ENCODE measurements at places on chromosomes 12 and 14. TPM values are rescaled to one million over a fixed set of nuclear protein-coding genes. Genes with fewer than 3 reads are reported as not detected.

DNA sequence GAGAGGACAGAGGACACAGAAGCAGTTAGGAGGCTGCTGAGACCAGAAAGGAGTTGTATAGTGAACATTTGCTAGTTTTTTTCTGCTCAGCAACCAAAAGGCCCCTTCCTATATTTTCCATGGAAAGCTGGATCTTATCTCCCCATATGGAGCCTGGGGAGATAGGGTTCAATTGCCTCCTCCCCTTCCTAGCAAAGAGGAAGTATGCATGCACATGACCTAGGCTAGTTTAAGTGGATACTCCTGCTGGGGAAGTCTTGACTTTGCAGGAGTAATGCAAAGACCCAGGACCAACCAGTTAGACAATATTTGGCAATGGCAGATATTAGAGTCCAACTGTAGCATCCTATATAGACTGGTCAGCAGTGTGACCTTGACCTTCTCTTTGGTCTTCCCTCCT lies 15.1 kb downstream of the CHD8 start:
- no peak for DNase-seq

DNA sequence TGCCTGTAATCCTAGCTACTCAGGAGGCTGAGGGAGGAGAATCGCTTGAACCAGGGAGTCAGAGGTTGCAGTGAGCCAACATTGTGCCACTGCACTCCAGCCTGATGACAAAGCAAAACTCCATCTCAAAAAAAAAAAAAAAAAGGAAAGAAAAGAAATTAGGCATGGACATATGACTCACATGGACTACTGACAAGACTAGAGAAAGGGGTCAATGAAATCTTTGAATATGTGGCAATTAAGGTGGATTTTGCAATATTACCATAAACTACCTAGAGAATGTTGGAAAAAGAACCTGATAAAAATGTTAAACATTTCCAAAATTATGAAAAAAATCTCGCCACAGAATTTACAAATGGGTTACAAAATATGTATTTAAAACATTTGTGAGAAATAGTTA lies 873.6 kb downstream of the C12orf50 start:
- no peak for DNase-seq

M6PR gene
- total RNA-seq, result 256 TPM

GRCh38 chr12:1044696-1045095 lies 53.7 kb downstream of the ERC1 start:
- no peak for DNase-seq

GRCh38 chr14:84225268-84225667 lies 1304.7 kb upstream of the FLRT2 start:
- no peak for DNase-seq

DNA sequence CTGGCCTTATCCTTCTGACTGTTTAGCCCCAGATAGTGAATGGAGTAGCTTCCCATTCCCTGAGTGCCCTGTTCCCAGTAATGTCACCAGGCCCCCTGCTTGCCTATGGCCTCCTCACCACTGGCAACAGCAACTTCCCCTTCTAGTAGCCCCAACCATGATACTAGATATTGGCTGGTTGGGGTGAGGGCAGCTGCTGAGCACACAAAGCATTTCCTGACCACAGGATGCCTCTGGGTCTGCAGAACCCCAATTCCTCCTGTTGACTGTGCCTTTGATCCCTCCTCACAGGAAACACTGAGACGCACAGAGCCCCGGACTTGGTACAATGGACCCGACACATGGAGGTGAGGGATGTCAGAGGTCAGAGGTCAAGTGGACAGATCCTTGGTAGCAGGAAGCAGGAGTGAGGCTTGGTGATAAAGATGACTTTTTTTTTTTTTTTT lies 597 bp downstream of the SOAT2 start:
- no peak for DNase-seq

DNA sequence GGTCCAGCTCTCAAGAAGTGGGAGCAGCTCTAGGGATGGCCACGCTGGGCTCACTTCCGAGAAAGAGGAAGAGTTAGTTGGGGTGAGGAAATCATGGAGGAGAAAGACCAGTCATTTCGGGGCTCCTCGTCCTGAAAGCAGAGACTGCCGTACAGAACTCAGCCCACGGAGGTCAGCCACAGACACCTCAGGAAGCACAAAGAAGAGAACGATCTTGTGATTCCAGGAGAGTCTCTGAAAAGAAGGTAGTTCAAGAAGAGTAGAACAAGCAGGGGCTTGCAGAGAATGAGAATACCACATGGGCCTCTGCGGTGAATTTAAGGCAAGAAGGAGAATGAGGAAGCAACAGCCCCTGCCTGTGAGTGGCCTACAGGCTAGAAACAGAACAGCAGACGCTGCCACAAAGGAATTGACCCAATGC lies 311.9 kb downstream of the CACNA1C start:
- no peak for DNase-seq

- no peak for DNase-seq
Measured at GRCh38 chr12:63129927-63130326, 21.1 kb downstream of the AVPR1A start.

GRCh38 chr12:8446642-8447547 lies 8.9 kb upstream of the CLEC6A start:
- no peak for DNase-seq

- DNase-seq, result no peak
Measured at GRCh38 chr12:20282401-20282800, 85.9 kb upstream of the PDE3A start.

GRCh38 chr12:52394836-52395405 lies 9.5 kb upstream of the KRT84 start:
- DNase-seq, result no peak

POTEM gene
- not detected for total RNA-seq

DNA sequence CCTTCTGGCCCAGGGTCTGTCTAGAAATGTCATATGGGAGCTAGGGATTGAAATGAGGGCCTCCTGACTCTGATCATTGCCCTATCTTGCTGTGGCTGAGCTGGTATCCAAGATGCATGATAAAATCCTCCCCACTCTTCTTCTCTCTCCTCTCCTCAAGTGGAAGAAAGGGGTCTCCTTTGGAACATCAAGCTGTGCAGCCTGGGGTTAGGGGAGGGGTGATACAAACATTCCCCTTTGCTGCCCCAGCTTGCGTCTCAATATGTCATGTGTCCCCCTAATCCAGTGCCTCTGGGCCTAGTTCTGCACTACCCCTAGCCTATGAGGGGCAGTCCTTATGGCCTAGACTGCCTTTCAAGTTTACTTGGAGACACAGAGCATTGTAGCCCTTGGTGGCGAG lies 8.5 kb downstream of the RDH16 start:
- no peak for DNase-seq

ZNF891 gene
- 4.8 TPM for total RNA-seq

- DNase-seq, result no peak
Measured at GRCh38 chr12:87861791-87862190, 167.4 kb downstream of the C12orf50 start.

DNA sequence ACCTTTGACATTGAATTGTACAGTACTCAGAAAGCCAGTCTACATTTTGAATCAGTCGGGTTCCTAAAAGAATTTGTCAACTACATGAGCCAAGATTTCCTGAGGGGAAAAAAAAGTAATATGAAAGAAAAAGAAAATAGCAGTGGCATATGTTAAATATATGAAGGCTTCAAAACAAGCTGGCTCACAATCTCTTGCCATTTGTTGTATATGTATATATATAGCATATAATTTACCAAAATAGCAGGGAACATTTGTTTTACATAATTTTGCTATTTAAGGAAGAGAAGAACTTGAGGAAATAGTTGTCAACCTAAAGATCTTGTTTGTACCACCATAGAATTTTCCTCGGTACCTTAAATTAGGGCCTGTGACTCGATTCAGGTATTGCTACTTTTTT lies 16.9 kb downstream of the SVOP start:
- DNase-seq, result no peak

GRCh38 chr12:123078120-123078465 lies 72.8 kb downstream of the PITPNM2 start:
- DNase-seq, result no peak

RNASE3 gene
- total RNA-seq, result not detected

CCDC175 gene
- not detected for total RNA-seq

MYG1 gene
- 29.7 TPM for total RNA-seq

DNA sequence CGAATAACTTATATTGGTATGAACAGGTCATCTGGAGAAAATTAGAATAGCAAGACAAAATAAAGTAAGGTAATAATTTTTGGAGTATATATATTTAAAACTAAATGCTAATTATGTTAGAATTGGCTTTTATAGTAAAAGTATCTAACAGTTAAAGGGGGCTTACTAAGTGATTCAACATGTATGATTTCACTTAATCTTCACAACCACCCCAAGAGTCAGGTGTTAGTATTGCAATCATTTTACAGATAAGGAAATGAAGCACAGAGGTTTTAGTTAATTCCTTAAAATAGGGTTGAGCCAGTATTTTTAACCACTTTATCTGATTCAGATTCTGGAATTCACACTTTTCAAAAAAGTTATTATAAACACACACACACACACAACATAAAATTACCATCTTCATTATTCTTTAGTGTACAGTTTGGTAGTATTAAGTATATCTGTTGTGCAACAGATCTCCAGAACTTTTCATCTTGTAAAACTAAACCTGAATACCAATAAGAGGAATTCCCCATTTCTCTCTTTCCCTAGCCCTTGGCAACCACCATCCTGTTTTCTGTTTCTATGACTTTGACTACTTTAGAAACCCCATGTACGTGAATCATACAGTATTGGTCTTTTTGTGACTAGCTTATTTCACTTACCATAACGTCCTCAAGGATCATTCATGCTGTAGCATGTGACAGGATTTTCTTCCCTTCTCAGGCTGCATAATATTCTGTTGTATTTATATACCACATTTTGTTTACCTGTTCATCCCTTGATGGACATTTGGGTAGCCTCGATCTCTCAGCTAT lies 12.5 kb downstream of the A2M start:
- DNase-seq, result no peak

DNA sequence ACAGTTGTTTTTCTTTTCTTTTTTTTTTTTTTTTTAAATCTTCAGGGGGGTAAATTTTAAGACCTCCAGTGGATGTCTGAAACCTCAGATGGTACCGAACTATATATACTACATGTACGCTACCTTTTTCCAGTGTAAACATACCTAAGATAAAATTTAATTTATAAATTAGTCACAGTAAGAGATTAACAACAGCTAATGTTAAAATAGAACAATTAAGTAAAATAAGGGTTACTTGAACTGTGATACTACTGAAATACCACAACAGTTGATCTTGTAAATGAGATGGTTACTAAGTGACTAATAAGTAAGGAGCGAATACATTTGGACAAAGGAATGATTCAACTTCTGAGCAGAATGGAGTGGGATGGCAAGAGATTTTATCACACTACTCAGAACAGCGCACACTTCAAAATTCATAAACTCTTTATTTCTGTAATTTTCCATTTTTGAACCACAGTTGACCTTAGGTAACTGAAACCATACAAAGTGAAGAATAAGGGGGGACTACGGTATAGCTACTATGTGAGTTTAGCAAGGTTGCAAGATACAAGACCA lies 80.5 kb upstream of the PCED1B start:
- no peak for DNase-seq

DNA sequence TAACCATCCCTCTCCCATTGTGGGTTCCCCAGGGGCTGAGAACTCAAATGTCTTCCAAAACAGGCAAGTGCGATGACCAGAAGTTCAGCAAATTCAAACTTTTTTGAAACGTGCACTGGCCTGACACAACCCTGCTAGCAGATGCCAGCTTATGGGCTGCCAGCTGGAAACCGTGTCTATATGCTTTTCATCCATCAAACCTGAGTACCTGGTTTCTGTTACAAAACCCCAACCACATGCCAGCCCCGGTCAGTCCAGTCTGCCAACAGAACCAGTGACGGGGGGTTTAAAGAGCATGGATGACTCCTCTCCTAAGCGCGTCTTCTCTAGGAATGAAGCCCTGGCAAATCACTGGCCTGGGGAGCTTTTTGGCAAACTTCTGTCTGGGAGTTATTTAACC lies 189.7 kb downstream of the TTC7B start:
- no peak for DNase-seq

- no peak for DNase-seq
Measured at GRCh38 chr12:12460935-12461922, 101.4 kb downstream of the DUSP16 start.

SLC25A47 gene
- total RNA-seq, result not detected

KDM2B gene
- total RNA-seq, result 23.8 TPM

- DNase-seq, result no peak
Measured at GRCh38 chr12:106975993-106976658, 10.8 kb downstream of the MTERF2 start.

RNASE2 gene
- total RNA-seq, result not detected

GRCh38 chr14:64987438-64987767 lies 708 bp downstream of the FNTB start:
- DNase-seq, result no peak

NUAK1 gene
- 14.3 TPM for total RNA-seq

- DNase-seq, result no peak
Measured at GRCh38 chr12:107522692-107523477, 162.7 kb upstream of the PWP1 start.

GRCh38 chr12:54937376-54937775 lies 47.2 kb downstream of the TESPA1 start:
- no peak for DNase-seq

- no peak for DNase-seq
Measured at GRCh38 chr12:94062796-94063635, 85.4 kb upstream of the PLXNC1 start.

DNA sequence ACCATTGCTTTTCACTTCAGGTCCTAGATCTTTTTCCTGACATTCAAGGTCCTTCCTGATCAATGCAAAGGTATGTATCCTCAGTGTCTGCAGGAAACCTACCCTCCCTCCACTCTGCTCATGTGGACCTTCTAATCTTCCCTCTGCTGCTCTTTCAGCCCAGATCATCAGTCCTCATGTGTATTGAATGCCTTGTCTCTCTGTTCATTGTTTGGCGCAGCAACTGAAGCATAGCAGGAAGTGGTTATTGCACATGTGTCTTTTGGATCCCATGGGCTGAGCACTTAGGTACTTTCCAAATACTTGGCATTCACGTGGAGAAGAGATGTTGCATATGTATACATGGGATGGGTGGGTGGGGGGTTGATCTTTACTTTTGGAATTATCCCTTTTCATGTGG lies 4.3 kb upstream of the NIN start:
- DNase-seq, result no peak

DNA sequence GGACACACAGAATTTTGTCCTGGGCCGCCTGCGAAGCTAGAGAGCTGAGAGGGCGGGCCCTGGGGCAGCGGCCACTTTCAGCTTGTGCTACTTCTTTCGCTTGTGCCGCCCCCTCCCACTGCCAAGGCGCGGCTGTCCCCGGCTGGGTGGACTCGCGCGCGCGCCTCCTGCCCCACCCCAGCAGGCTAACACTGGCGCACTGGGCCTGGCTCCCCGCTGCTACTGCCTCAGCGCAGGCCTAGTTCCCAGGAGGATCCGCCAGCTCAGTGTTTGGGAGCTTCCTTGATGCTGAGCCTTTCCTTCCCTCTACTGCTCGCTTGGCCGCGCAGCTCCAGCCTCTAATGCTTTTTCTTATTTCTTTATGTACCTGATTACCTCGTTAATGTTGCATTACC lies 27.4 kb upstream of the METAP2 start:
- peak; percentile 34 for DNase-seq

- DNase-seq, result no peak
Measured at GRCh38 chr12:89657066-89657465, 51.6 kb downstream of the ATP2B1 start.

NTN4 gene
- total RNA-seq, result 68.4 TPM

All from Calu3 (cell line).